ENCODE measurements at places on chromosomes 7 and 10.

DNA sequence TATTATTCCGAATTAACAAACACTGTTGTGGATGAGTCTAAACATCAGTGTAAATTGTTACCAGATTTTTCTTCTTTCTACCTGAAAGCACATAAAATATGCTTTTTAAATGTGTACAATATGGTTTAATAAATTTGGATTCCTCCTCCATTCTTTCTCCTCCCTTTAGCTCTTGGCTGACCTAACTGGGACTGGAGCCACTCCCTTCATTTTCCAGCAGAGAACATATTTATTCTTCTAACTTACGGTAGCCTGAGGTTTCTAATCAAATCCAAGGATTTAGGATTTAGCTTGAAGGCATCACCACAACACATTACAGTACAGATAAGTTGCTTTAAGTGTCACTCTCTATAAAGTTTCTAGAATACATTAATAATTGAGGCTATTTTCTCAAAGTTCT lies 88.2 kb upstream of the SEMA3C start:
- H3K27me3 ChIP-seq: no peaks in the 10 kb centered on the region
- H3K27ac ChIP-seq: no peak overlapping the region
- H3K4me1 ChIP-seq: no peaks in the 10 kb centered on the region
- no peak overlapping the region for H3K4me3 ChIP-seq
- no peaks in the 10 kb centered on the region for H3K36me3 ChIP-seq

DNA sequence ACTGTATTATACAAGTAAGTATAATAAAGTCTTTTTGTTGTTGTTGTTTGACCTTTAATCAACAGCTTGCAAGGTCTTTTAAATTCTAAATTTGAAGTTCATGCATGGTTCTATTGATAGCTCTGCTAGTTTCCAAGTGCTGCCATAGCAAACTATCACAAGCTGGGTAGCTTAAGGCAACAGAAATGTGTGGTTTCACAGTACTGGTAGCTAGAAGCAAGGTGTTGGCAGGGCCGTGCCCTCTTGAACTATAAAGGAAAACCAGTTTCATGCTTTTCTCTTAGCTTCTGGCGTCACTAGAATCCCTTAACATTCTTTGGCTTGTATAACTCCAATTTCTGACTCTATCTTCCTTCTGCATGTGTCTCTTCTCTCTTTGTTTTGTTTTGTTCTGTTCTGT lies 1021.9 kb upstream of the AUTS2 start:
- no peak for DNase-seq
- no peaks in the 10 kb centered on the region for H3K4me1 ChIP-seq
- no peaks in the 10 kb centered on the region for H3K27me3 ChIP-seq

DNA sequence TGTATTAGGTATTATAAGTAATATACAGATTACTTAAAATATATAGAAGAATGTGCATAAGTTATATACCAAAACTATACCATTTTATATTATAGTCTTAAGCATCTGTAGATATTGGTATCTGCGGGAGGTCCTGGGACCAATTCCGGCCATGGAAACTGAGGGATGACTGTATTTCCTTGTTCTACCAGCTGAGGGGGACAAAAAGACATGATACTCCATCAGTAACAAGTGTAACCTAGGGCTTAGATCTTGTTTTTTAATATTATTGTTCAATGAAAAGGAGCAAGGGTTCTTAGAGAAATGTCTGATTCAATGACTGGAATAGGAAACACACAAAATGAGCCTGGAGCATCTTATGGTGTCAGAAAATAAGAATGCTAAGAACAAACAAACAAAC lies 752.5 kb downstream of the CCSER2 start:
- H3K4me3 ChIP-seq: no peak overlapping the region
- H3K27me3 ChIP-seq: no peaks in the 10 kb centered on the region
- no peak overlapping the region for H3K27ac ChIP-seq
- no peaks in the 10 kb centered on the region for H3K36me3 ChIP-seq
- DNase-seq: no peak
- no peaks in the 10 kb centered on the region for H3K4me1 ChIP-seq

- no peaks in the 10 kb centered on the region for H3K36me3 ChIP-seq
- DNase-seq: no peak
- H3K4me1 ChIP-seq: no peaks in the 10 kb centered on the region
- H3K27ac ChIP-seq: no peak overlapping the region
These were observed 89.8 kb downstream of the PCLO start for GRCh38 chr7:83072576-83073517.

GRCh38 chr10:7412928-7413282 lies 2.1 kb upstream of the SFMBT2 start:
- H3K4me3 ChIP-seq: peak overlapping the region; percentile 46
- peaks cover 31% of the 10 kb centered on the region for H3K4me1 ChIP-seq
- H3K27ac ChIP-seq: no peak overlapping the region
- DNase-seq: no peak
- H3K27me3 ChIP-seq: peaks cover 15% of the 10 kb centered on the region

DNA sequence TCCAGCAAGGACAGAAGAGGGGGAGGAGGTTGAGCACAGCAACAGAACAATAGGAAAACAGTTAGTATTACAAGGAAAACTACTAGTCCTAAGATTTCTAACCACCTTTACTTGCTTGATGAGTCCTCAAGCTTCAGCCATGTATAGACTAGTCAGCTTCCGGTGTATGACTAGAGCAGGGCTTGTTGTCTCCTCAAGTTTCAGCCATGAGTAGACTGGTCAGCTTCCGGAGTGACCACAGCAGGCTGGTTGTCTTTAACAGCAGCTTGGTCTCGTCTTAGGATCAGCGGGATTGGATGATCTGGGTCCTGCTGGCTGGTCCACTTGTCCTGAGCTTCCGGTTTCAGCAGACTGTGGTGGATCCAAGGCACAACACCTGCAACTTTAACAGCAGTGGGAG lies 10.6 kb upstream of the ZNF239 start:
- H3K36me3 ChIP-seq: no peaks in the 10 kb centered on the region
- no peak overlapping the region for H3K27ac ChIP-seq
- no peak for DNase-seq
- H3K4me1 ChIP-seq: peaks cover 8% of the 10 kb centered on the region
- no peak overlapping the region for H3K4me3 ChIP-seq

DNA sequence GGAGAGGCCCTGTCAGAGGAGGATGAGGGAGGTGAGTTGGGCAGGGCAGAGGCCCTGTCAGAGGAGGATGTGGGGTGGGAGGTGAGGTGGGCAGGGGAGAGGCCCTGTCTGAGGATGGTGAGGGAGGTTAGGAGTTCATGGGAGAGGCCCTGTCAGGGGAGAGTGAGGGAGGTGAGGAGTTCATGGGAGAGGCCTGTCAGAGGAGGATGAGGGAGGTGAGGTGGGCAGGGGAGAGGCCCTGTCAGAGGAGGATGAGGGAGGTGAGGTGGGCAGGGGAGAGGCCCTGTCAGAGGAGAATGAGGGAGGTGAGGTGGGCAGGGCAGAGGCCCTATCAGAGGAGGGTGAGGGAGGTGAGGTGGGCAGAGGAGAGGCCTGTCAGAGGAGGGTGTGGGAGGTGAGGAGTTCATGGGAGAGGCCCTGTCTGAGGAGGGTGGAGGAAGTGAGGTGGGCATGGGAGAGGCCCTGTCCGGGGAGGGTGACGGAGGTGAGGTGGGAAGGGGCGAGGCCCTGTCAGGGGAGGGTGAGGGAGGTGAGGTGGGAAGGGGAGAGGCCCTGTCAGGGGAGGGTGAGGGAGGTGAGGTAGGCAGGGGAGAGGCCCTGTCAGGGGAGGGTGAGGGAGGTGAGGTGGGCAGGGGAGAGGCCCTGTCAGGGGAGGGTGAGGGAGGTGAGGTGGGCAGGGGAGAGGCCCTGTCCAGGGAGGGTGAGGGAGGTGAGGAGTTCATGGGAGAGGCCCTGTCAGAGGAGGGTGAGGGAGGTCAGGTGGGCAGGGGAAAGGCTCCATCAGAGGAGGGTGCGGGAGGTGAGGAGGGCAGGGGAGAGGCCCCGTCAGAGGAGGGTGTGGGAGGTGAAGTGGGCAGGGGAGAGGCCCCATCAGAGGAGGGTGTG lies 73.7 kb downstream of the INPP5A start:
- H3K4me1 ChIP-seq: peaks cover 28% of the 10 kb centered on the region
- H3K27me3 ChIP-seq: peaks cover 2% of the 10 kb centered on the region
- no peak for DNase-seq
- H3K36me3 ChIP-seq: peaks cover 7% of the 10 kb centered on the region
- H3K4me3 ChIP-seq: no peak overlapping the region

GRCh38 chr10:45373576-45374349 lies at the start of gene ALOX5:
TSS of gene ALOX5 (plus strand) at chr10:45374216. CDS start at chr10:45374280, 64 bp downstream.
- peak within 1 kb of the TSS; percentile 67 for H3K27ac ChIP-seq
- peaks cover 51% of the 10 kb centered on the region for H3K27me3 ChIP-seq
- peaks cover 20% of the 10 kb centered on the region for H3K4me1 ChIP-seq
- H3K36me3 ChIP-seq: no peaks in the 10 kb centered on the region

GRCh38 chr7:151993977-151994676 lies 31.3 kb upstream of the GALNT11 start:
- H3K27ac ChIP-seq: no peak overlapping the region
- DNase-seq: peak; percentile 7
- no peak overlapping the region for H3K4me3 ChIP-seq
- H3K4me1 ChIP-seq: peaks cover 4% of the 10 kb centered on the region
- peaks cover 34% of the 10 kb centered on the region for H3K27me3 ChIP-seq

- H3K27me3 ChIP-seq: no peaks in the 10 kb centered on the region
- H3K27ac ChIP-seq: no peak overlapping the region
- H3K4me1 ChIP-seq: no peaks in the 10 kb centered on the region
These were observed 21.8 kb upstream of the PIP4K2A start for GRCh38 chr10:22736134-22736533.

DNA sequence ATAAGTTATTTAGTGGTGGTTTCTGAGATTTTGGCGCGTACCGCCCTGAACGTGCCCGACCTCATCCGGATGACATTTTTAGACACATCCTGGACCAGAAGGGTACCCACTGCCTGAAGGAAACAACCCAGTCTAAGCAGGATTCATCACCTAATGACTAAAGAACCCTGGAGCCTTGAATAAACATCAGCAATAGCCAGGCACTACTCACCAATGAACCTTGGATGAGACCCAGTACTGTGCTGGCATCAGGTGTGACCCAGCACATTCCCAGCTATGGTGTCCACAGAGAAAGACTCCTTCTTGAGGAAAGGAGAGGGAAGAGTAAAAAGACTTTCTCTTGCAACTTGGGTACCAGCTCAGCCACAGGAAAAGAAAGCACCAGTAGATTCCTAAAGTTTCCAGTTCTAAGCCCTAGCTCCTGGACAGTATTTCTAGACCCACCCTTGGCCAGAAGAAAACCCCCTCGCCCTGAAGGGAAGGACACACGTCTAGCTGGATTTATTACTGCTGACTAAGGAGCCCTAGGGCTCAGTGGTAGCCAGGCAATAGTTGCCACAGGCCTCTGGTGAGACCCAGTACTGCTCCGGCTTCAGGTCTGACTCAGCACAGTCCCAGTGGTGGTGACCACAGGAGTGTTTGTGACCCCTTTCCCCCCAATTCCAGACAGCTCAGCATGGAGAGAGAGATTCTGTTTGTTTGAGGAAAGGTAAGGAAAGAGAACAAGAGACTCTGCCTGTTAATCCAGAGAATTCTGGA lies 32.5 kb downstream of the ZNF277 start:
- no peak for DNase-seq
- H3K36me3 ChIP-seq: peaks cover 24% of the 10 kb centered on the region

DNA sequence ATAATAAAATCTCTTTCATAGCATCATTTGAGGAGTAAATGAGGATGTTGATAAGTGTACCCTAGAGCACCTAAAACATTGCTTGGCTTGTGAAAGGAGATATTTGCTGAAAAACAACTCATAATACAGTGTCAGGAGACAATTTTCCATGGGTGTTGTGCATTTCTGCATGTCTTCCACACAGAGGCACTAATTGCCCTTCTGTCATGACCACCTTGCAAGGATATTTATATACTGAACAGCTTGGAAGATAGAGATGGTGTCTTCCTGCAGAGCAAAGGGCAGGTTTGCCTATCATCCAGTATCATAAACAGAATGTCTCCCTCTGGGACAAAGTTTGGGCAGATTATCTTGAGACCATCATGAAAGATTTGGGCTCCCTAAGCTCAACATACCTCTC lies 495.2 kb upstream of the LRRN3 start:
- H3K4me1 ChIP-seq: no peaks in the 10 kb centered on the region
- H3K27ac ChIP-seq: no peak overlapping the region
- DNase-seq: no peak
- no peaks in the 10 kb centered on the region for H3K27me3 ChIP-seq
- H3K4me3 ChIP-seq: no peak overlapping the region

DNA sequence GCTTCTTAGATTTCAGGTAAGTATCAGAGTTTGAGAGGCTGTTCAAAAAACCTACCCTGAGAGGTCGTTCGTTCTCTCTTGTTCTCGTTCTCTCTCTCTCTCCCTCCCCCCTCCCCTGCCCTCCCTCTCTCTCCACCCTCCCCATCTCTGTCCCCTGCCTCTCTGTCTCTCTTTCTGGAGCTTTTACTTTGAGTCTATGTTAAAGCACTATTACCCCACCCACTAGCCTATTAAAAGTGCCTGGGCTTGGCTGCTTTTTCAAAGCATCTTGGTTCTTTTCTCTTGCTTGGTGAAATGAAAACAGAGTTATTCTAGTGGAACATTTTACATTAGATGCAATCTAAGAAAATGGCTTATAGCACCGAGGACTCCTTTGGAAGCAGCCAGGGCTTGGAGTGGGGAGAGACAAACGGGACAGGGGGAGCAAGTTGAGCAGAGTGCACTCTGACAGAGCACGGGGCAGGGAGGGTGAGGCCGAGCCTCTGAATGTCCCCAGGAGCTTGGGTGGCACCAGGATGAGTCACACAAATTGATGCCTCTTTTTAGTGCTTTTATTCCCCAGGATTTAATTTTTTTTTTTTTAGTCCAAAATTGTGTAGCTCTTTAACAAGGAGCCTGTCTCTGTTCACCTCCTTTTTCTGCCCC lies 134.3 kb downstream of the CFAP58 start:
- H3K27ac ChIP-seq: no peak overlapping the region
- DNase-seq: no peak
- no peaks in the 10 kb centered on the region for H3K36me3 ChIP-seq
- peaks cover 9% of the 10 kb centered on the region for H3K27me3 ChIP-seq

DNA sequence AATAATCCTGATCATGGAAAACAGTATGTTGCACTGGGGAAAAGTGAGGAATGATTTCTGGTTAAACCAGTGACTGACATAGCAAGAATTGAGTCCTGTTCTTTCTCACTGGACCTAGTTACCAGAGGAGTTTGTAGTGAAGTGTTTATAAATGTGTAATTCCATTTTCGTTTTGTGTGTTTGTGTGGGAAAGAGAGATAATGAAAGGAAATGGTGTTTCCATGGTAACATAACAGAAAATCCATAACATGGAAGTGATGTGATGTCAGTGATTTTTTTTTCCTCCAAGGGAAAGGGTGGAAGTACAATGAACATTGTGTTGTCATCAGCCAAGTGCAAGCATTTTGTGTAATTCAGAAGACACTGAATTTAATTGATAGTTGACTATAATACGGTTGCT lies 283.9 kb downstream of the PLXDC2 start:
- H3K36me3 ChIP-seq: no peaks in the 10 kb centered on the region
- DNase-seq: no peak
- H3K4me3 ChIP-seq: no peak overlapping the region
- no peak overlapping the region for H3K27ac ChIP-seq
- H3K27me3 ChIP-seq: no peaks in the 10 kb centered on the region
- peaks cover 1% of the 10 kb centered on the region for H3K4me1 ChIP-seq

Data from activated naive CD8-positive, alpha-beta T cell treated with anti-CD3 and anti-CD28 coated beads, Interleukin-2, amount 50 U/mL, for 24 hours (primary cell).